ENCODE measurements at places on chromosomes 7 and 10.

DNA sequence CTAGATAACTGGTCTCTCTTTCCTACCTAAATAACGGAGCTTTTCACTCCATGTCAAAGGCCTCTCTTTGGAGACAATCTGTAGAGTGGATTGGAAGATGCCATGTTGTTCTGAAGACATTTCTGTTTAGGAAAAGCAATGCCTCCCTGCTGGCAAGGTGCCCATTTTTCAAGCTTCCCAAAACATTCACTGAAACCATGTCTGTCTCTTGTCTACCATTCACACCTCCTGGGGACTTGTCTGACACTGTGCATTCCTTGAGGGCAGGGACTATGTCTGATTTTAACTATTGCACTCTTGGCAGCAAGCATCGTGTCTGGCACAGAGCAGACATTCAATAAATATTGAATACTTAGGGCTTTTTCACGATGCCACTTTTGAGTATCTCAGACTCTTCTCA is 528.9 kb upstream of the NRP1 start:
- no peak for DNase-seq

DNA sequence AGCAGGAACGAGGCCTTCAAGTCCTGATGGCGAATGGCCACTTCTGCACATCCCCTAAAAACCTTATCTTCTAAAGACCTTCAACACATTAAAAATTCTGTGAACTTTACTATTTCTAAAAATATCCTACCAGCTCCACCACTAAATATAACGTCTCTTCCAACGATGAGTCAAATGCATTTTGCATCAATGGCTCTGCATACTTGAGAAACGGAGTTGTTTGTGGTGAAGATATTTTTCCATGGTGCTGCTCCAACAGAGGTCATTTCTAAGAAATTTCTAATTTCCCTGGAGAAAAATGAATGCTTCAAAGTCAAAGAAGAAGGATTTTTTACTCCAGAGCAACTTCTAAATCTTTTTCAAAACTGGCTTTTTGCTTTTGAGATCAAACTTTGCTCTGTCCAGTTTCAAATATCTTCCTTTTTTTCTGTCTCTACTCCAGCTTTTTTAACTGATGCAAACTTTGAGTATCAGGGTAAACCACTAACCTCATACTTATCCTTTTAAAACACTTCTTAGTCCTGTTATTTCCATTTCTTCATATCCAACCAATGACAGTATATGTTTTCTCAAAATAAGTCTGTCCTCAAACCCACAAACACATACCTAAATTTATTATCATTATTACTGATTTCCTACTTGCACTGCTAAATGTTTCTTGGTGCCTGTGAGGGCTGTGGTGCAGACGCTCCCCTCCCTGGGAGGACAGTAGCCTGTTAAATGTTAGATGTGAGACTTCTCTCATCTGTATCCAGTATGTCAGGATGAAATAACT is 258.1 kb downstream of the KLF6 start:
- DNase-seq: peak; percentile 94

GRCh38 chr7:47556511-47557180 is 25.3 kb downstream of the TNS3 start:
- no peak for DNase-seq

DNA sequence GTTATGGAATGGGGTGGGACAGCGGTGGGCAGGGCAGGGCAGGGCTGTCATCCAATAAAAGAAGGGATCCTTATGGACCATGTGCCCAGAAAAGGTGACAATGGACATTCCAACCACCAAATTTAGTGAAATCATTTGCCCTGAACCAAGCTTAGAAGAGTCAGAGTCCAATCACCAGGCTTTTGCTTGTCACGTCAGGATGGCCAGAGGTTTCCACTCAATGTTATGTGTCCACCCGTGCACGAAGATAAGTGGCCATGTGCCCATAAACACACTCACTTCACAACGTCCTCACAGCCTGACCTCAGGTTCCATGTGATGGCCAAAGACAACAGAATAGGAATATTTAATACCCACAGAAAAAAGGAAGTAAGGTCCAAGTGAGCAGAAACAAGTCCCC is 36.6 kb upstream of the PLPP4 start:
- DNase-seq: no peak

- no peak for DNase-seq
Observed at GRCh38 chr10:31464552-31464951, 145.5 kb downstream of the ZEB1 start.

DNA sequence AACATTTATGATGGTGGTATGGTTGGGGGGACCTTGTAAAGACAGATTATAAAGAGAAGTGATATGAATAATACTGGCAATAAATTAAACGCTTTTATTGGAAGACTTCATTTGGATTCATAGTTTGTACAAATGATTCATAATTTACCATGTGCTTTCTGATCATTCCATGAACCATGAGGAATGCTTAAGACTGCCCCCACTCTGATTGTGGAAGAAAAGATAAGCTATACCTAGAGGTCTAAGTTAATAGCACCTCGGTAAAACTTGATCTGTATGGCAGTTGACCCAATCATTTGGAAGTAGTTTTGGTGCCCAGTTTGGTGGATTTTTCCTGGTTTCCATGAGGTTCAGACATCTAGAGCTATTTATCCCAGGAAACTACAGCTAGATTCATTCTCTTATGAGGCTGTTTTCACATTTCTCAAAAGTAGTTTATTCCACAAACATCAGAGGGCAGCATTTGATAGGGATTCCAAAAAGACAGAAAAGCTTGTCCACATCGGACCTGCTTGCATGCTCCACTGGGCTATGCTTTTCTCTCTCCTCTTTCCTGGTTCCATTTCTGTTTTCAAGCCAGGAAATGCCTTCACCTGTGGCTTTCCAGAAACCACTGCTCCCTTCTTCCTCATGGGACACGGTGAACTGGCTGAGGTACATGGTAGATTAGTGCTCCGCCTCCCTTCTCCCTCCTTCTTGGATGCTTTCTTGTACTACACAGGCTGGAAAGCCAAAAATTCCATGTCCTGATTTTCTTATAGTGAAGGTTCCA is 29.2 kb downstream of the TFAM start:
- DNase-seq: peak; percentile 64

- no peak for DNase-seq
Observed at GRCh38 chr7:154865984-154866685, 136.8 kb downstream of the PAXIP1 start.

- DNase-seq: no peak
Observed at GRCh38 chr7:47526466-47526865, 55.4 kb downstream of the TNS3 start.

DNA sequence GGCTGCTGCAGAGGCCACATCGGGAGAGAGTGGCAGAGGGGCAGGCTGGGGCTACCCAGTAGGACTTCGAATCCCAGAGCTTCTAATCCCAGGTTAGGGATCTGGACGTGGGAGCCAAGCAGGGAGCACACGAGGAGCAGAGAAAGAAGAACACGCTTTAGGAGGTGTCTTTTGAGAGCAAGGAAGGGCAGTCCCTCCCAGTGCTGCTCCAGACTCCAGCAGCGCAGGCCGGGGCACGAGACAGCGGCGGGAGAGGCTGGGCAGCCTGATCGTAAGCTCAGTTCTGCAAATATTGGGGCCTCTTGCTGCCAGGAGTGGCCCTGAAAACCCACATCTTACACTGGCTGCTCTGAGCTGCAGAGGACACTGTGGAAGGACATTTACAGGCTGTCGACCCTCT is 75.9 kb downstream of the HIPK2 start:
- no peak for DNase-seq

GRCh38 chr7:11181590-11181989 is 207.9 kb downstream of the PHF14 start:
- DNase-seq: no peak

DNA sequence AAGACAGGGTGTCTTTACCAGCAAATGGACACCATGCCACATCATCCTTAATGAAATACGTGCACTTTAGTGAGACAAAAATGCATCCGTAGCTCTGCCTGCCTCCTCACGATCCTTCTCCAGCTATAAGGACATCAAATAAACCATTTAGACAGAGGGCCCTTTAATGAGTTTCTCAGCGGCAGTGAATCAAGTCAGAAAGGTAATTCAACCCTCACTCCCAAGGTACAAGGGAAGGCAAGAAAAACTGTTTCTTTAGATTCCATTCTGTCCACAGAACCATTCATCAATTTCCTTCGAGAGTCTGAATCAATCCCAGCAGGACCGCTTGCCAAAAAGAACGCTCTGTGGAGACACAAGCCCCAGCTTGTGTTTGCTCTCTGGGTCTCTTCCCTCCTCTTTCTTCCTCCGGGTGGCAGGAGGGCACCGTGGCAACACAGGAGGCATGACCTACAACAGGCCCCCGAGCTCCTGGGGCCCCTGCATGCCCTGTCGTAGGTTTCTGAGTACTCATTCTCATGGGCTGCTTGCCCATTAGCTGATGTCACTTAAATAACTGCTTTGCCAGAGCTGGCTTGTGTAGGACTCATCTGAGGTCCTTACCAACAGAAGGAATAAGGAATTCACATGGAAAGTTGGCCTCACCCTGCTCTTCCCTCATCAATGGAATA is 297.8 kb upstream of the PRKCQ start:
- peak; percentile 26 for DNase-seq

DNA sequence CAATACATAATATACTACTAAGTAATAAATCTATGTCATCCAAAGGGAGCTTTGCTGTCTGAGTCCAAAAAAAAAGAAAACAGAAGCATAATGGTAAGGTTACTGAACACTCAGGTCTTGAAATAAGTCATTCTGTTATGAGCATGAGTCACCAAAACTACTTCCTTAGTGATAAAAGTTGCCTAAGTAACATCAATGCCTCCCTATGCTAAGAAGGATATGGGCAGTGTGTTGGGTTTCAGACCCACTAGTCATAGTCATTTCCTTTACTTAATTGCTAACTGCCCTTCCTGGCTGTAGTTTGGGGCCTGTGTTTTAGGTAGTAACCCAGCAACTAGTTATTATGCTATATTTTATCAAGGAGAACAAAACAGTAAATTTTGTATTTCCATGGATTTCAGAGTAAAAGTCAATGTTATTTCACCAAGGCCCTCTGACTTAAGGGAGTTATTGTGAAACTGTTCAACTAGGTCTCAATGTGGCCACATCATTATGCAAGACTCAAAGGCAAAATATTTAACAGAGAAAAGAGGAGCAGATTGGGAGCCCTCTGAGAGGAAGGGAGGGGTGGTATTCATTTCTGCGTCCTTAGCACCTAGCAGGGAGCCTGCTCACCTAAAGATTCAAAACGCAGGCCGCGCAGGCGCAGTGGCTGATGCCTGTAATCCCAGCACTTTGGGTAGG is 11.7 kb upstream of the VIM start:
- DNase-seq: peak; percentile 100

DNA sequence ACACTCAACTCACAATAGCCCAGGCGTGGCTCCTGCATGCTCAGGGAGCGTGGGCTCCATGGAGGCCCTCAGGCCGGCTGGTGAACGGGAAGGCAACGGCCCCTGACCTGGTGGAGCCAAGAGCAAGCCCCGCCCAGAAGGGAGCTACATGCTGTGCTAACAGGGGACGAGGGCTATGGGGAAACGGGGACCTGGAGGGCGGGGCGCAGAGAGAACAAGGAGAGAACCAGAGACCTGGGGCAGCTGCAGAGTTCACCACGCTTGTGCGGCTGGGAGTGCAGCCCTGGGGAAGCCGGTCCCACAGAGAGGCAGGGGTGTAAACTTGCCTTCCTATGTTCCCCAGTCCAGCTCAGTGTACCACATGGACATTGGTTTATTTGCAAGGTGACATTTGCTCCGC is 69.2 kb upstream of the PPP2R2D start:
- no peak for DNase-seq

GRCh38 chr10:57964351-57964750 is 303.3 kb downstream of the IPMK start:
- peak; percentile 91 for DNase-seq

- DNase-seq: no peak
Observed at GRCh38 chr10:9869606-9870176, 1148.0 kb upstream of the CELF2 start.

DNA sequence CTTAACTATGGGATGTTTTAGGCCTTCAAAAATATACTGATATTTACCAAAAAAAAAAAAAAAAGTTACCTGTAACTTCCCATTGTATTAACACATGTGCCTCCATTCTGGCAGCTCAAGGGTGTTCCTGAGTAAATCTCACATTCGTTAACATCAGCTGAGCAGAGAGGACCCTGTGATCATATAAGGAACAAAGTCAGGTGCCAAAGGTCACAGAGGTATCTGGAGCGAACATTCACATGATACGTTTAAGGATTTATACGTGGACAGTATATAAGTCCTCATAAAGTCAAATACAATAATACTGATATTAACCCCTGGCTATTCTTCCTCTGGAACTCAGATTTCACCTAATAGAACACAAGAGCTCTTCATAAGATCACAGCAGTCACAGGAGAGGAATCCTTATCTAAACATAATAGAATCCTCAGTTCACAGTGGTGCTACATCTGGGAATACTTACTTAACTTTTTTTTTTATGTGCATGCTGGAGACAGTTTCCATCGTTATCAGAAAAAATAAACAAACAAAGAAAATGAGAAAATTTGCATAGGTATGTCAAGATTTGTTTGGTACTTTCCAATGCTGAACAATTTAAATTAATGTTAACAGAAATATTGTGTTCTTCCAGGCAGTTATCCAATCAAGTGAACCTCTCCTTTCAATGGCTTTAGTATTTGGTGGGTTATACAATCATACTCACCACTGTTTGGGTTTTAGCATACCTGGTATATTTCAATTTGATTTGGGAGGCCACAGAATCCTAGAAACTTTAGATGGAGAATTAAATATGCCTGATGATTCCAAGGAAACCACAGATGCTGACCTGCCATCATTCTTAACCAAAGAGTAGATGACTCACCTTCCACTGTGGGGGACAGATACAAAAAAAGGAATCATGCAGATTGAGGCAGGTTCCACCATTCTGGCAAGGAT is 6.6 kb downstream of the CUBN start:
- peak; percentile 91 for DNase-seq

DNA sequence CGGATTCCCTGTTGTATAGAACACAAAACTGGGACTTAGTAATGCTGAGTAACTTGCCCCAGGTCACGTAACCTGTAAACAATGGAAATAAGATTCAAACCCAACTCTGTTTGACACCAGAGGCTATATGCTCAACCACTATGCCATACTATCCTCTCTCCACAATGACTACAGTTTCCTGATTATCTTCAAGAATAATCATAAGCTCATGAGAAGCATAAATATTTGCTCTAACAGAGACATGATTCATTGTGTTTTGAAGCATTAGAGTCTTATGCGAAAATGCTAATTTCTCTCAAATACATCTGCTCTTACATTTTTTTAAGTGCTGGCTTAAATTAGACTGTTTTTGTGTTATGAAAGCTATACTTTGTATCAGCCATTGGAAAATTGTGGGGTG is 241.3 kb downstream of the LHFPL3 start:
- no peak for DNase-seq
